ENCODE measurements at places on chromosomes 3 and 15.
A peak's percentile ranks its signal among the peaks of the same experiment; 100 is the strongest.

GRCh38 chr15:84890670-84891162 lies 6.3 kb downstream of the SLC28A1 start:
- DNase-seq, result no peak

GRCh38 chr3:16448639-16449070 lies 64.8 kb downstream of the RFTN1 start:
- DNase-seq, result peak; percentile 59

DNA sequence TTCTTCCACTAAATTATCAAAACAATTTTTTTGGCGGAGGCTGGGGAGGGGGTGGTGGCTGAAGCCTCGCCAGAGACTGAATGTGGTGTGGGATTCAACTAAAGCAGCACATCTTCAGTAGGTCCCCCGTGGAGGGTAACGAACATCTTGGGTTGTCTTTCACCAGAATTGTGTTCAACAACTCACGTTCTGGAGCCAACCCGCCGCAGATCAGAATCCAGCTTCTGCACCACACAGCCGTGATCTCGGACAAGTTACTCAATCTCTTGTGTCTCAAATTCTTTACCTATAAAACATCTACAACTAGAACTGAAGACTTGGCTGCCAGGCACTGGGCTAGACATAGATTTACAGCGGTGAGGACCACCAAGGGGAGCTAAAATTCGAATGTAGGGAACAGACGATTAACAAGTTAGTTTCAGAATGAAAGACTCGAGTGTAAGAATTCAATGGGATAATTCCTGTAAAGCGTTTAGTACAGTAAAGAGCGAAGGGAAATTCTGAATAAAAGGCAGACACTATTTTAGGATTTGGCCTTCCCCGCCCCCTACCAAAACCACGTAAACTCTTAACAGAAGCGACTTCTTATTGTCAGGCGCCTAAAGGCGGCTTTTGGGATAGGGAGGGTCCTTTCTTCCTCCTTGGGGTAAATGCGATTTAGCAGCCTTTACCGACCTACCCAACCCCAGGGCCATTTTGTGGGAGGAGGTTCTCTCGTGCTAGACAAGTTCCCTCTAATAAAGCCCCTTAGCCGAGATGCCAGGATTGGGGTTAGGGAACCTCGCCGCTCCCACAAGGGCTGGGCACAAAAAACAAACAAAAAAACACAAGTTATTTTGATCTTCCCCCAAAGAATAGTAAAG lies 697 bp upstream of the RAB5A start:
- DNase-seq, result no peak

DNA sequence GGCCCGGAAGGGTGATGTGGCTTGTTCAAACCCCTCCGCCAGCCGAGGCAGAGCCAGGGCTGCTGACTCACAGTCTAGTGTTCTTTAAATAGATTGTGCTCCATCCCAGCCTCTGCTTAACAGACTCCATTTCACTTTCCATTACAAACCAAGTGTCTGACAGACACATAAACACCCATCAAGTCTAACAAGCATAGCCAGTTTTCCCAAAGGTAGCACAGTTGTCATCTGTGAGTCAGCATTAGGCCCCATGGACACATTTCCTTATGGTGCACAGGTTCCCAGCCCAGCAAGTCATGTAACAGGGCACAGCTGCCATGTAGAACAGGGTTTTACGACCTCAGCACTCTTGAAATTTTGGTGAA lies 109.9 kb upstream of the RAP2B start:
- DNase-seq, result no peak

DNA sequence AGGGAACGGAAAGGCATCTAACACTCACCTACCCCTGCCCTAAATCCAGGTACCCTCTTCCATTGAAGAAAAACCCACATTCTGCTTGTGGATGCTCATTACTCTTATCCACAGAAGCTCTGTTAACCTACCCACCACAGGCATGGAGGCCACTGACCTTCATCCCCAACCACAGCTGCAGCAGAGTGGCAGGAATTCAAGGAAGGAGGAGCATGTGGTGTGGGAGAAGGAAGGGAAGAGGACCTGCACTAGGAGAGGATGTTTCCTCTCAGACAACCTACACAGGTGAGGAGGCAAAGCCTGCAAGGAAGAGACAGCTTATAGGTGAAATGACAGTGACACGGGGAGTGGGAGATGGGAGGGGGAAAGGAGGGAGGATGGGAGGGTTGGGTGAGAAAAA lies 192.5 kb upstream of the TSC22D2 start:
- no peak for DNase-seq

DNA sequence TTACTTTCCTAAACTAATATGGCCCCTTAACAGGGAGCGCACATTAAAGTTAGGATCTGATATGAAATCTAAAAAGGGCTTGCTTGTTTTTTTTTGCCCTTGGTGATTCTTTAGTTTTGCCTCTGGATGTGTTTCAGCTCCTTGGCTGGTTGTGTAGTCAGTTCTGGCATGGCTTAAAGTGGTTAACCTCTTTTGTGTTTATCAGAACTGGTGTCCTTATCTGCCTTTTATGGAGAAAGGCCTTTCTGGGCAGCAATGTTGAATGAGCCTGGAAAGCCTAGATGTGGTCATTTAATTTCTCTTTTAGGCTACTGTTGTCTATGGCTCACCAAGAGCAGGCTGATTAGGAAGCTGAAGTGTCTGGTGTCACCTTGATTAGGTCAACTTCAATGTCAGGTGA lies 254.5 kb upstream of the ROPN1 start:
- no peak for DNase-seq

DNA sequence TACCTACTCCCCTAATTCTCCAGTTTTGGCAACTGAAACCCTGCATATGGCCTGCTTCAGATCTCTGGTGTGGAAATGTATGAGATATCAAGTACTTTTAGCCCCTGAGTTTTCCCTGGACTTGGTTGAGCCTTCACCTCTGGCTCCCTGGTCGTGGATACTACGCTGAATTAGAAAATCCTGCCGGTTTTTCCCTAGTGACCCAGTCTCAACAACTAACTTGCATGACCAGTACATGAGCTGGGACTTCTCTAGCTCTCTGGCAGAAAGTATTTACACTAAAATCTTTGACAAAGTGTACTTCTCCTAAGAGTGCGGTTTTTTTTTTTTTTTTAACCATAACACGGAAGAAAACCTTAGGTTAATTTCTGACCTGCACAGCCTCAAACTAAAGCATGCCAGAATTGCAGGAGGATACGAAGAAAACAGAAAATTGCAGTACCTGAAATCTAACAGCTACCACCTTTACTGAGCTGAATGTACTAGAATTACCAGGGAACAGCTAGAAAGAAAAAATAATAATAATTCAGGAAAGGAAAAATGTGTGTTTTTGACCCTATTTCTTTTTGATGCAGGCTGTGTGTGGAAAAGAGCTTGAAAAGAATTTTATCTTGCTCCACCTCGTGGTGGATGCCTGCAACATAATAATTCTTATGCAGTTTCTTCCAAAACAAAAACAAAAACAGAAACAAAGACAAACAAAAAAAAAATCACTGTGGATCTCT lies 165.6 kb downstream of the GMNC start:
- DNase-seq, result peak; percentile 12

- DNase-seq, result no peak
Observed at GRCh38 chr3:149528340-149528650, 53.8 kb downstream of the TM4SF4 start.

DNA sequence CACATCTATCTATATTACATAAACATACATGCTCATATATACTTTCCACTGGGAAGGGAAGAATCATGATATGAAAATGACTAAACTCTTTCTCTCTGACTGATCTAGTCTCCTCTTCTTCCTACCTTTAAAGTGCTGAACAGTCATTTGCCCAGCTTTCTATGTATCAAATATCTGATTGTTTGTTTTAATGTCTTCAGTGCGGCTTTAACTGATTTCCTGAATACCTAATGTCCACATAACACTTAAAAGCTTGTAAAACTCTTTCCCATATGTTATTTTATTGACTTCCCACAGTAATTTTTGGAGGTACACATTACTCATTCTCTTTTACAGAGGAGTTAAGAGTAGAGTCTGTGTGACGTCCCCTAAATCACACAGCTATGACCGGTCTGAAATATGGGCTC lies 28.2 kb downstream of the CPOX start:
- no peak for DNase-seq

DNA sequence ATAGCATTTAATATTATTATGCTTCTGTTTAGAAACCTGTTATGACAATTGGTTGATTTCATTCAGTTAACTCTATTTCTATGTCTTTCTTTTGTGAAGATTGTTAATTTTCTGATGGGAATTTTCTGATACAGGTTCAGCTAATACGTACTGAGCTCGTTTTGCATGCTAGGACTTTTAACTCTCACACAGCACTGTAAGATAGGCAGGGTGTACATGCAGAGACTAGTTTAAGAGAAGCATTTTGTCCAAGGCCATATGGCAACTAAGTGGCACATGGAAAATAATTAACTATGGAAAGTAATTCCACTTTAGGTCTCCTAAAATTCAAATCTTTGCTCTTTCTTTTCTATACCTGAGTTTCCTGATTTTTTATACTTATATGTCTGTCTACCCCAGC lies 81.9 kb downstream of the IL1RAP start:
- no peak for DNase-seq

- DNase-seq, result no peak
Observed at GRCh38 chr15:67840749-67841512, 1.1 kb upstream of the RNU6-1 start.

- DNase-seq, result no peak
Observed at GRCh38 chr3:150255413-150255812, 152.7 kb upstream of the TSC22D2 start.

- no peak for DNase-seq
Observed at GRCh38 chr15:33565094-33565493, 254.3 kb downstream of the RYR3 start.

DNA sequence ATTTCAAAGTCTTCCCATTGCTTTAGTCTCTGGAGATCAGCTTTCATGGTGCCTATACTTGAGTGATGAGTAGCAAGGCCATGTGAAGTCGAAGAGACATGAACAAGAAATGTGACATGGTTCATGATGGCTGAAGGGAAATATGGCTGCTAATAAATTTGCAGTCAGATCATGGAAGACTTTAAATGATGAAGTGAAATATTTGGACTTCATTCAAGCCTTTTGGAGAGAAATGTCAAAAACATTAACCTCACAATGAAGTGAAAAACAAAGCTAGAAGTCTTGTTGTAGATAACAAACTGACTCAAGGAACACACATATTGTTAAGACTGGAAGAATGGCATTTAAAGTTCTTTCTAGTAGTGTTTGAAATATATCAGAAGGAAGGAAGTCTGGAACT lies 120.3 kb upstream of the CCDC54 start:
- no peak for DNase-seq

DNA sequence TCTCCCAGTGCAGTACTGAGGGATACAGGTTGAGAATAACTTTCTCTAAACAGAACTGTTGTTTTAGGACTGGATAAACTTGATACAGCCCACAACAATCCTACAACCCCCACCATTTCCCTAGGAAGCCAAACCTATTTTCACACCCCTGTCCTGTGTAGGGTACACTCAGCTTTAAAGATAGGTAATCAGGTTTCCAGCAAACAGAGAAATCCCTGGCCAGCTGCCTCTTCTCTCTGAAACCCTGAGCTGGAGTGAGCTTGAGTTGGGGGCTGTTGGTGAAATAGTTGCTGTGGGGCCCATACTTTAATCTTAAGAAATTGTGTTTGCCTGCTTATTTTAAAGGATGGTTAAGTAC lies 22.1 kb downstream of the ARHGAP31 start:
- DNase-seq, result no peak

GRCh38 chr3:182725372-182726251 lies 67.7 kb upstream of the ATP11B start:
- DNase-seq, result no peak

- no peak for DNase-seq
Observed at GRCh38 chr3:126067959-126068358, 16.0 kb downstream of the SLC41A3 start.

DNA sequence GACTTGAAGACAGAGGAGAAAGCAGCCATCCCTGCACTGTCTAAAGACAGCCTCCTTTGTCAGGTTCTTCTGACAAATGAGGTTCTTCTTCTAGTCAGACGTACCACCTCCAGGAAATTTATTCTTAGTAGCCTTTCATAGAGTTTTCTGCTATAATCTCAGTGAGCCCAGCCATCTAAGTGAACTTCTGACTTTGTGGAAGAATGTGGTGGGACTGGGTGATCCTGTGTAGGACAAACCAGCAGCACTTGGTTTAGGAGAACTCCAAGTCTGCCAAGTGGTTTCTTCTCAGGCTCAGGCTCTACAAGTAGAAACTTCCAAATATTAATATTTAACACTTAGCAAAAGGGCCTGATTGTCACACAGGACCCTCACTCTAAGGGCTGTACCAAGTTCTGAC lies 52.1 kb downstream of the TIPARP start:
- DNase-seq, result no peak

- no peak for DNase-seq
Observed at GRCh38 chr15:73927003-73927475, 777 bp downstream of the LOXL1 start.

DNA sequence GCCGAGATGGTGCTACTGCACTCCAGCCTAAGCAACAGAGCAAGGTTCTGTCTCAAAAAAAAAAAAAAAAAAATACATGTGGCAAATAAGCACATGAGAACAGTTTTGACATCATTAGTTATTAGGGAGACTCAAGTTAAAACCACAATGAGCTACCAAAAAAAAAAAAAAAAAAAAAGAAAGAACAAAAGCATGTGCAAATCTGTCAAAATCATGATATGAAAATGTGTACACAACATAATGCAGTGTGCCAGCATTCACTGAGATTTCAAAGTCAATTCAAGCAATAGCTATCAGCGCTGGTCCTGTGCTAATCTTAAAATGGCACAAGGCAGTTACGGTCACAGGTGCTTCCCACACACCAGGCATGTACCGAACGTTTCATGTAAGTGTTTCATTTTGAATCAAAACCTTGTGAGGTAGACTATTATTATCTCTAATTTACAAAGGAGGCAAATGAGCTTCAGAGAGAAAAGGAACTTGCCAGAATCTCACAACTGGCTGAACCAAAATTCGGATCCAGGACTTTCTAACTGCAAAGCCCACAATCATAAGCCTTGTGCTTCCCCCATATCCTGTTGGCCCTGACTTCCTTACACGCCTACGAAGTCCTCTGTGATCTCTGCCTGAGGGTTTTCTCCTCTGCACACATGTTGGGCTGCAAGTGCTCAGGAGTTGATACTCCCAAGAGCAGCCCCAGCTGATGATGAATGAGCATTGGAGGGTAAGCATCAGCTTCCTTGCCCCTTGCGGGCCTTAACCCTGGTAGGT lies 200.1 kb upstream of the PROK2 start:
- no peak for DNase-seq

GRCh38 chr3:179731544-179731943 lies 78.7 kb downstream of the USP13 start:
- no peak for DNase-seq

GRCh38 chr3:194686414-194686815 lies 732 bp downstream of the FAM43A start:
- DNase-seq, result no peak

DNA sequence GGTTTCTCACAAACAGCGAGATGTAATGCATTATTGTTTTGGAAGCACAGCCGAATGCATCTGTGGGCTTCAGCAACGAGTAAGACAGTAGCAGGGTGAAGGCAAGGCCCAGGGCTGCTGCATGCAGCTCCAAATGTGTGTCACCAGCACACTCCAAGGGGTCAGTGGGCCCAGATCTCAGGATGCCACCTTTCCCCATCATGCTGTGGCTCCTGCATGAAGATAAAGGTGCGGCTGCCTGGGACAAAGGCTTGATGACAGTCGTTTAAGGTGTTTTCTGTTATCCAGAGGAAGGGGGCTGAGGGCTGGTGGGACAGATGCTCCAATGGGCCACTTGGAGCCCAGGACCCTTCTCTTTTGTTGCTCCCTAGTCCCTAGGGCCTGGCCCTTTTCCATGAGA lies 13.2 kb downstream of the C3orf22 start:
- no peak for DNase-seq

GRCh38 chr15:98896802-98897732 lies 110.5 kb downstream of the PGPEP1L start:
- DNase-seq, result peak; percentile 80

- DNase-seq, result no peak
Observed at GRCh38 chr15:88625943-88626741, 5.0 kb downstream of the AEN start.

Measured in HTR-8/SVneo (cell line).